Stimulated activated CD4-positive, alpha-beta T cell treated with anti-CD3 and anti-CD28 coated beads, Interleukin-4, amount 100 ng/mL, for 4 hours (primary cell): ENCODE measurements at places on chromosomes 2 and 18.

DNA sequence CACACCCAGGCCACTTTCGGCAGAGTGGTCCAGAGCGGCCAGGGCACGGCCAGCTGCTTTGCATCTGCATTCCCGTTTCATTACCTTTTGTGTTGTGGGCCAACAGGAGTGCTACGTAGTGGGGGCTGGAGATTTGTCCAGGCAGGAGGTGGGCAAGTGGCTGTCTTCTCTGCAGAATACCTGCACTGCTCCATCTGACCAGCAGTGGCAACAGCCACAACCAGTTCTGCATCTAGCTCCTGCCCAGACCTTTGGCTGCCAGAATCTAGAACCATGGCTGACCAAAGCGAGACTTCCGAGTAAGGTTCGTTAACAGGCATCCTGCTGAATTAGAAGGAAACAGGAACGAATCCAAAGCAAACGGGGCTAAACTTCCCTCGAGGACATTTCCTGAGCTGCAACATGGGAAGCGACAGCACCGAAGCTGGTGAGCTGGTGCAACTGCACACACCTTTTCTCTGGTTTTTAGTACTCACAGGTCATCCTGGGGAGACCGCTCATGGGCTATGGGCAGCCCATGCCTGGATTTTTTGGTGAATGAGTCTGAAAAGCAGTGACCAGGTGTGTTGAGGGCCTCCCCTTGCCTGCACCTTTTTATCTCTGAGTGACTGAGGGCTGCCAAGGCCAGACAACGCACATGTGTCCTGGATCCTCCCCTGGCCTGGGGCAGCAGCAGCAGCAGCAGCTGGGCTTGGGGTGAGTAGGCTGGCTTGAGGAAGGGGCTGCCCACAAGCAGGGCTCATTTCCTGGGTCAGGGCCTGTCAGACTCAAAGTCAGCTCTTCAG is 10.5 kb downstream of the GDF7 start:
- DNase-seq: no peak

DNA sequence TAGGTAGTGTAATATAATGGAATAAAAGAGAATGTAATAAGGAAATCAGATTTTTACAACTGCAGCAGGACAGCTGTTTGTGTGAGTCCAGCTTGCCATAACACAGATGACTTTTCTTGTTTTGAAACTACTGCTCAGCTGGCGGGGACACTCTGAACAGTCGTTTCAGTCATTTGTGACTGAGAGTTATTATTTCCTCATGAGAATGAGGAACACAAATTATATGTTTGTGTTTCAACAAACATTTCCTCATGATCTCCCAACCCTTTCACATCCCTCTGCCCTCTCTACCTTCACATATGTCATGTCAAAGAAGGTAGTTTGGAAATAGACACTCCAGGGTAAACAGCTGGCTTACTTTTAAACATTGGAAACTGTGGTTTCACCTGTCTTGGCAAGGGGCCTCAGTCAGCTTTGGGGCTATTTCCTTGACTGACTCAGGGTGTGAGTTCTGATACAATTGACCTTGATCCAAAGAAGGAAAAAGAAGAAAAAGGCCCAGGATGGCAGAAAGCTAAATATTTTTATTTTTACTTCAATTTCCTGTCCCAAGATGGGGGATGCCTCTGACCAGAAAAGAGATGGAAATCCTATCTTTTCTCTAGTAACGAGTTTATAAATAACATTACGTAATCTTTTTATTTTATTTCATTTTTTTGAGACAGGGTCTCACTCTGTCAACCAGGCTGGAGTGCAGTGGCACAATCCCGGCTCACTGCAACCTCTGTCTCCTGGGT is 593 bp downstream of the SP140L start:
- no peak for DNase-seq

DNA sequence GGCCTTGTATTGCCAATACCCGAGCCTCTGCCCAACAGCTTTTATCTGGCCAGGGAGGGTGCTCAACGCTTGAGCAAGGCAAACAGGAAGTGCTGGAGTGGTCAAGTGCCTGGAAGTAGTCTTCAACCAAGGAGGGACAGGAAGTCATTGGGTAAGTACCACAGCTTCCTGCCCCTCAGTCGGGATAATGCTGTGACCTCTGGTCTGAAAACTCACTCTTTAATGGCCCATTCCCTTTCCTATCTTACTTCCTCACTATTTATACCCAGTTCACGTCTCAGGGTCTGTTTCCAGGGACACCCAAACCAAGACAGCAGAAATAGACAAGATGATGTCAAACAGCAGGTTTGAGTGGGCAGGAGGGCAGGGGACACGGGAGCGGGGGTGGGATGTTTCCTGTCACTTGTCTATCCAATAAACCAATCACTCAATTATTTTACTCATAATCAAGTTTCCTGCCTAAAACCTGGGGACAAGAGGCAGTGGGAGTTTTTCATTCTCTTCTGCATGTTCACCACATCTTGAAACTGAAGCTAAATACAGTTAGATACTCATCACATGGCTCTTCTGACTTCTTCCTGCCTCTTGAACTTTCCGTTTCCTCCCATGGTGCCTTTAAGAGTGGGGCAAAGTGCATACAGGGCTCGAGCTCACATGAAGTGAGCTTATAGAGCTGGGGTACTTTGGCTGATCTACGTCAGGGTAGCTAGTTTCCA is 68.9 kb upstream of the CAB39 start:
- peak; percentile 78 for DNase-seq

GRCh38 chr2:43455731-43456642 is 139.9 kb downstream of the THADA start:
- no peak for DNase-seq

GRCh38 chr2:230423851-230424458 is 8.0 kb downstream of the SP100 start:
- no peak for DNase-seq
